IMR-90 (cell line): ENCODE measurements at places on chromosomes 5 and 9. TPM values are rescaled to one million over a fixed set of nuclear protein-coding genes. Genes with fewer than 3 reads are reported as not detected.
A peak's percentile ranks its signal among the peaks of the same experiment; 100 is the strongest.

DNA sequence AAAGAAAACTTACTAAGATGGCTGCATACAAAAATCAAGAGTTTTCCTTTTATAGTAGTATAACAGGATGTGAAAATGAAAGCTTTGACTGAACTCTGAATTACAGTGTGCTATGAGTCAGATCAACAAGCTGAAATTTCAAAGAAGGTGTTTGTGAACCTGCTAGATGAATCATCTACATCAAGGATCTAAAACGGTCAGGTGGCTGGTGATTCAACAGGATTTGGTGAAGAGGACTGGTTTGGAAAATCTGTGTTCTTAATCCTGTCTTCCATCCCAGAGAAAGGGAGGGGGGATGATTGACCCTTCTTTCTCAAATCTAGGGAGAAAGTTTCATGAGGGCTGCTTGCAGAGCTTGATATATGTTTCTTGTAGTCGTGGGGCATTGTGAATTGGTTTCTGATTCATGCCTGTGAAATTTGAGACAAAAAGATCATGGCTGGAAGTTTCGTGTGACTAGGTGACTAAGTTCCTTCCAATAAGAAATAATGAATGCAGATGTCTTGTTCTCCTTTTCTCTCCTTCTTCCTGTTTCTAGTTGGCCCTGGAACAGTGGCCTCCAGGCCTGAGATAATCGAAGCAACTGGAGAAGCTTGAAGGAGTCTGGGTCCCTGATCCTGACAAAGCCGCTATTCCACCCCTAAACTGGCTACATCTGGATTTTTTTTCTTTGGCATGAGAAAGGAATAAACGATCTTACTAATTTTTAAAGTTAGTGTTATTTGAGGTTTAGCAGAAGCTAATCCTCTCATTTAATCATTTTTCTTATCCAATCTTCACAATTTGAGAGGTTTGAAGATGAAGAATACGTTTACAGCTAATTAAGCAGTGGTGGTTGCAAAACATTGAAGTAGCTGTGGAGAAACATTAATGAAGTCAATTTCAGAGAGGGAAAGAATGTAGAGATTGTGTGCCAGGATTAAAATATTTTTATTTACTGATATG lies 67.2 kb downstream of the MRPS30 start:
- DNase-seq, result peak; percentile 52
- no peaks in the 10 kb centered on the region for H3K27me3 ChIP-seq
- H3K4me1 ChIP-seq, result no peaks in the 10 kb centered on the region
- no peak overlapping the region for H3K4me3 ChIP-seq

GRCh38 chr9:130453487-130453886 lies 8.7 kb downstream of the ASS1 start:
- peak; percentile 34 for DNase-seq
- H3K27ac ChIP-seq, result no peak overlapping the region
- H3K36me3 ChIP-seq, result no peaks in the 10 kb centered on the region
- H3K27me3 ChIP-seq, result peaks cover 2% of the 10 kb centered on the region; the same call in 1 of the 2 replicates

DNA sequence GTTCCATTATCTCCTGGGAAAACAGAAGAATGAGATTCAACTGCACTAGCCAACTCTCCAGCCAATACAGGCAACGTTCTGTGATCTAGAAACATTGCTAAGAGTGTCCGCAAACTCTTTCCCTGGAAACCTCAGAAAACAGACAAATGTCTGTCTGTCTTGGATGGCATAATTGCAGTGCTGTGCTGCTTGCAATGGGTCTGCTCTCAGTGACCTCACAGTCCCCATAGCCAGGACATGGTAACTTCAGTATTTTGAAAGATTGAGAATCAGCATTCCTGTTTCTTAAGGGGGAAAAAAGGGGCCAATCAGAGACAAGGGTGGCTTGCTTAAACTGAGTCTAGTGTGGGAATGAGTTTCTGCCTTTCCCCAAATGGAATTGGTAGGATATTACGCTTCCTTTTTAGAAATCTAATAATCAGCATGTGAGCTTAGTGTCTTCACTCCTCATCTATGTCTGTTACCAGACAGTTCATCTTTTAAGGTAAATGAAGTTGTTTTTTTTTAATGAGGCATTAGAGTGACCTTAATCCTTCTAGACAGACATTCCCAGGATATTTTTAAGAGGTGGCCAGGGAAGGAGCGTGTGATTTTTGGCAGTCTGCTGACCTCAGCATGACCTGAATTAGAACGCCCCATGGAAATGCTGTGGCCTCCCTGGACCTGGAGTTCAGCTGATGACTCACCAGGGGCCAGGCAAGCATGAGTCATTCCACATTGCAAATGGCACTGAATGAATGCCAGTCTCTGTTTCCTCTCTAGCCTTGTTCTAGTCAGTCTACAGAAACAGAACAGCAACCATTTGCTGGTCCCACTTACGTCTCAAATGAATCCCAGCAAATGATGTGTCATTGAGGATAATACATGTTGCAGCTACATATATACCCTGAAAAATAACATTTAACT lies 210.2 kb upstream of the ACTBL2 start:
- peak overlapping the region; percentile 13; the same call in 1 of the 2 replicates for H3K27ac ChIP-seq
- H3K27me3 ChIP-seq, result no peaks in the 10 kb centered on the region
- H3K4me1 ChIP-seq, result peaks cover 5% of the 10 kb centered on the region
- H3K36me3 ChIP-seq, result no peaks in the 10 kb centered on the region
- no peak overlapping the region for H3K4me3 ChIP-seq

DNA sequence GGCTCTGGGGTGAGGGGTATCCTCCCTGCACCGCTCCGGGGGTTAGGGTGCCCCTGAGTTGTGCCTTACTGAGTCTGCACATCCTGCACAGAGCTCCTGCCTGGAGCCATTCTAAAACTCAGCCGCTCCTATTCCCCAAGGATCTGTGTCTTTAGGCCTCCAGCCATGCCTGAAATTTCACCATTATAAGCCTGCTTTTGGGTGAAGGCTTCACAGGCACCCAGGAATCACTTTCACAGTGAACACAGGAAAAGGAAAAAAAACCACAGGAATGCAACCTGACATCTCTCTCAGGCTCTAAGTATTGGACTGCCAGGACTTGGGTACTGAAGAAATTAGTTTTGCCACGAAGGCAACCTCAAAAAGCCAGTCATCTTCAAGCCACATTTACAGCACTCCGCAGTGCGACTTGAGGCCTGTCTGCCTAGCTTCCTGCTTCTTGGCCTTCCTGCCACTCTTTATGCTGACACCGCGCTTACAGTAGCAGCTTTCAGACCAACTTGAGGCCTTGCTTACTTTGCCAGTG lies 30.9 kb downstream of the GALNT10 start:
- no peak overlapping the region for H3K4me3 ChIP-seq
- peaks cover 15% of the 10 kb centered on the region for H3K4me1 ChIP-seq
- peak; percentile 89 for DNase-seq
- 0 out of 2 replicates have a peak, but pooled peaks cover 6% of the 10 kb centered on the region for H3K36me3 ChIP-seq
- H3K27ac ChIP-seq, result peak overlapping the region; percentile 82
- H3K27me3 ChIP-seq, result no peaks in the 10 kb centered on the region

DNA sequence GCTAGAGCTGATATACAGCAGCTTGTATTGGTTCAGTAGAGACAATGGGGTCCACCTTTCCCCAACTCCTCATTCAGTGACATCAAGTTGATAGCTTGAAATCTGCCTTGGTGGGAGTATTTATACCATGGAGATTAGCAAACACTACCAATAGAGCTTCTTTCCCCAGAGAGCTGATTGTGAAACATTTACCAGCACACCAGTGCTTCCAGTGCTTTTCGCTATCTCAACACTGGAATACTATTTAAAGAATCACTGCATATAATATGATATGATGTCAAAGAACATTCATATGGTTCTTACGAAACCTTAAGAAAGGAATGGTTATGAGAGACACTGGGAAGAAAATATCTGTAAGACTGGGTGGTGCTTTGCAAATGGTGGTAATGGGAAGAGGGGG lies 21.8 kb upstream of the RNF145 start:
- peaks cover 4% of the 10 kb centered on the region; the same call in 1 of the 2 replicates for H3K27me3 ChIP-seq
- no peak overlapping the region for H3K27ac ChIP-seq
- no peaks in the 10 kb centered on the region for H3K4me1 ChIP-seq
- peak; percentile 31 for DNase-seq
- H3K4me3 ChIP-seq, result no peak overlapping the region

GRCh38 chr9:9499546-9499945 lies 1113.3 kb downstream of the PTPRD start:
- H3K36me3 ChIP-seq, result no peaks in the 10 kb centered on the region
- no peaks in the 10 kb centered on the region for H3K27me3 ChIP-seq
- no peak overlapping the region for H3K27ac ChIP-seq

- H3K27ac ChIP-seq, result peak overlapping the region; percentile 25; the same call in 1 of the 2 replicates
- no peak overlapping the region for H3K4me3 ChIP-seq
- H3K36me3 ChIP-seq, result no peaks in the 10 kb centered on the region
- no peaks in the 10 kb centered on the region for H3K27me3 ChIP-seq
- H3K4me1 ChIP-seq, result peaks cover 32% of the 10 kb centered on the region
Measured at GRCh38 chr5:124678468-124678867, 68.0 kb downstream of the ZNF608 start.

GRCh38 chr9:16436545-16436944 lies 433.9 kb downstream of the BNC2 start:
- H3K27ac ChIP-seq, result no peak overlapping the region
- no peak overlapping the region for H3K4me3 ChIP-seq
- no peak for DNase-seq
- peaks cover 4% of the 10 kb centered on the region for H3K4me1 ChIP-seq

DNA sequence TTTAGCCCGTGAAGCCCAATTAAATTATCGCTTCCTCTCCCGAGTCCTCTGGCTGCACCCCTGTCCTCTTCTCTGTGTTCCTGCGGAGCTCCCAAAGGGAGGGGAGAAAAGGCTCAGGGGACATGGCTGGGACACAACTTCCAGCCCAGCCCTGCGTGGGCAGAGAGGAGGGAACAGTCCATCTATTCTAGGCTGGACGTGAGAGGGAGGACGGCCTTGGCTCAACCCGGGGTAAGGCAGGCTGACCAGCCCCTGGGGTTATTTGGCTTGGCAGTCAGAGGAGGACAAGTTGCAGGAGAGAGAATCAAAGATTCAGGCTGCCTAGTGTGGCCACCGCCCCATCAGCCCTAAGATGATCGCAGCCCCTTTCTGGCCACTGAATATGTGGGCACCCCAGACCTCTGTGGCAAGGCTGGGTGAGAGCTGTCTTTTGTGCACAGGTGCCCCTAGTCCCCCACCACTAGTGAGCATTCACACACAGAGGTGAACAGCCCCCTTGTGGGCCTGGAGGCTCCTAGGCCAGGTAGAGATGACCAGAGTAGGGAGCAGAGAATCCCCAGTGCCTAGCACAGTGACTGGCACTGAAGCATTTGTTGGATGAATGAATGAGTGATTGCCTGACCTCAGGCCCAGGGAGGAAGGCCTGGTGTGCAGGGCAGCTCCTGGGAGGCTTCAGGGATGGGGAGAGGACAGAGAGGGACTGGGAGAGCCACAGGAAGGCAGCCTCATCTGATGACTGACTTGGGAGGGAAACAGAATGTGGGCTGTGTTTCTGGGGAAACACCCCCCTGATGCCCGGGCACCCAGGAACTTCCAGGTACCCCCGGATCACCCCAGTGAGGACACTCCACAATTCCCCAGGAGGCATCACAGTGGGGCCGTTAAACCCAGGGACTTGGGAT lies 133.9 kb downstream of the C9orf50 start:
- H3K36me3 ChIP-seq, result no peaks in the 10 kb centered on the region
- peak; percentile 57 for DNase-seq
- H3K27ac ChIP-seq, result peak overlapping the region; percentile 99
- no peak overlapping the region for H3K4me3 ChIP-seq

GRCh38 chr5:150340614-150341255 lies 16.8 kb upstream of the TCOF1 start:
- no peaks in the 10 kb centered on the region for H3K36me3 ChIP-seq
- no peak overlapping the region for H3K4me3 ChIP-seq
- no peak for DNase-seq
- H3K27me3 ChIP-seq, result no peaks in the 10 kb centered on the region; the same call in 1 of the 2 replicates

GRCh38 chr9:105993116-105993854 lies 298.9 kb downstream of the TMEM38B start:
- no peak overlapping the region for H3K4me3 ChIP-seq
- no peaks in the 10 kb centered on the region for H3K36me3 ChIP-seq
- no peak overlapping the region for H3K27ac ChIP-seq
- H3K4me1 ChIP-seq, result no peaks in the 10 kb centered on the region

The CSF1R gene
- under 0.01 and 0.36 TPM in 2 replicates for total RNA-seq

The FRMPD1 gene
- total RNA-seq, result not detected in 2 replicates
